ENCODE measurements at places on chromosomes 4 and X.
A peak's percentile ranks its signal among the peaks of the same experiment; 100 is the strongest.

DNA sequence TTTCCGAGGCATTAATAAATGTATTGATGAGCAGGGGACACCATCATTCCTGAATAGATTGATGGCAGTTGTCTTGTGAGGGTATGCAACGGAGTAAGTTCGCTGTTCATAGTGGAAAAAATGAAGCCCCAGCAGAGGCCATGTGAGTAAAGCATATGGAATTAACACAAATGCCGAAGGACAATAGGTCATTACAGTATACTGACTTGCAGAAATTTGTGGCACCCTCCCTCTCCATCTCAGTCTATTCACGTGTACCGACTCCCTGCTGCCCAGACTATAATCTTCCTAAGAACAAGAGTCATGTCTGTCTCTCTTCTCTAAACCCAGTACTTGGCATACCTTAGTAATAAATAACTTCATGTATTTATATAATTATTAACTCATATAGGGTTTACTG is 47.1 kb upstream of the PCDH10 start:
- DNase-seq = no peak

DNA sequence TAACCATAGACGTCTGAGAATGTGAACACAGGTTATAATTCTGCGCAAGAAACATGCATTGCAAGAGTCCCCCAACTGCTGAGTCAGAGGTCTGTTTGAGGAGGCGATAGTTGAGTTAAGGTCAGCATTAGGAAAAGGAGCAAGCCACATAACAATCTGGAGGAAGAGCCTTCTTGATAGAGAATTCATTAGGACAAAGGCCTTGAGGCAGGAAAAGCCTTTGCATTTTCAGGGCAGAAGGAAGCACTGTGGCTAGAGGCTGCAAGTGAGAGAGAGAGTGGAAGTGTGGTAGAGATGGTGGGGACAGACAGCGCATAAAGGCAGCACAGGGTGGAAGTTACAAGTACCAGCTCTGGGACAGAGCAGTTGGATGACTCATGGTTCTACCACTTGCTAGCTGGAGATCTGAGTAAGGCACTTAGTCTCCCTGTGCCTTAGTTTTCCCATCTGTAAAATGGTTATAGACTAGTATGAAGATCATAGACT is 125.8 kb upstream of the LNX1 start:
- no peak for DNase-seq

DNA sequence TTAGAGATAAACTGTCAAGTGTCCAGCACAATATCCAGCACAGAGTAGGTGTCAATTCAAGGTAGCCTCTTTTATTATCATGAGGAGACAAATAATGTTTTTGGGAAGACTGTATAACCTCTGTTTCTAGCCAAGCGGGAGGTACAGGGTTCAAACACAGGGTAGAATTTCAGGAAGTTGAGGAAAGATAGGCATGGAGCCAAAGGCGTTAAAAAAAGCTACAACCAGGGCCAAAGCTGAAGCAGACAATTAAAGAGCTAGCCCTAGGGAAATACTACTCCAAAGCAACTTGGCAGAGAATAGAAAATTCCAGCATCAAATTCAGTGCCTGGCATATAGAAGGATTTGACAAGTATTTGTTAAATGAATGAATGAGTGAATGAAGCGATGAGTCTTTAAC is 40.0 kb upstream of the CASK start:
- peak; percentile 35 for DNase-seq

GRCh38 chrX:15600745-15601144 is at the start of gene ACE2:
ACE2 (minus strand) TSS chrX:15600960; CDS start chrX:15600911, 49 bp downstream.
- no peak for DNase-seq

DNA sequence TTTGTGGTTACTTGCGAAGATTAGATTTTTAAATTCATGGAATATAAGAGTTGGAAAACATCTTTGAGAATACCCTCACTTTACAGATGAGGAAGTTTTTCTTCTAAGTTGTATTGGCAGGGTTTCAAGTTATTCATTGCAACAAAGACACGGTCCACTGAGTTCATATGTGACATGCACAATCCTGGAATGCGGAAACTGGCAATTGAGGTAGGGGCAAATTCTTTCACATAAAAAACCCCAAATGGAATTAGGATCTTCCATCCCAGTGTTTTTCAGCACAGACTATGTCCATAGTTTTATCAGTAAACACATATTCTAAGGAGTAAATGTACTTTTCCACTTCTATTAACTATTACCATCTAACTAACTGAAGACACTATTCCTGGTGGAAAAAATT is 81.8 kb upstream of the NAP1L5 start:
- no peak for DNase-seq

GRCh38 chr4:150079081-150079581 is 886 bp downstream of the DCLK2 start:
- DNase-seq = no peak

DNA sequence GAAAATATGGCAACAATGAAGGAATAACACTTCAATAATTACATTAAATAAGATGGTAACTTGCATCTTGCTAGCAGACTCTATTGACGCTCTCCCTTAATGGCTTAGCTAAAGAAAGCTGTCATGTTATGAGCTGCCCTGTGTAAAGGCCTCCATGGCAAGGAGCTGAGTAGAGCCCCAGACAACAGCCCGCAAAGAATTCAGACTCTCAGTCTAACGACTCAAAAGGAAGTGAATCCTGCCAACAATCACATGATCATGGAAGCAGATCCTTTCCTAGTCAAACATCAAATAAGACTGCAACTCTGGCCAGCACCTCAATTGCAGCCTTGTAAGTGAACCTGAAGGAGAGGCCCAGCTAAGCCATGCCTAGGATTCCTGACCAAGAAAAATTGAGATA is 157.6 kb downstream of the MAB21L2 start:
- DNase-seq = no peak

DNA sequence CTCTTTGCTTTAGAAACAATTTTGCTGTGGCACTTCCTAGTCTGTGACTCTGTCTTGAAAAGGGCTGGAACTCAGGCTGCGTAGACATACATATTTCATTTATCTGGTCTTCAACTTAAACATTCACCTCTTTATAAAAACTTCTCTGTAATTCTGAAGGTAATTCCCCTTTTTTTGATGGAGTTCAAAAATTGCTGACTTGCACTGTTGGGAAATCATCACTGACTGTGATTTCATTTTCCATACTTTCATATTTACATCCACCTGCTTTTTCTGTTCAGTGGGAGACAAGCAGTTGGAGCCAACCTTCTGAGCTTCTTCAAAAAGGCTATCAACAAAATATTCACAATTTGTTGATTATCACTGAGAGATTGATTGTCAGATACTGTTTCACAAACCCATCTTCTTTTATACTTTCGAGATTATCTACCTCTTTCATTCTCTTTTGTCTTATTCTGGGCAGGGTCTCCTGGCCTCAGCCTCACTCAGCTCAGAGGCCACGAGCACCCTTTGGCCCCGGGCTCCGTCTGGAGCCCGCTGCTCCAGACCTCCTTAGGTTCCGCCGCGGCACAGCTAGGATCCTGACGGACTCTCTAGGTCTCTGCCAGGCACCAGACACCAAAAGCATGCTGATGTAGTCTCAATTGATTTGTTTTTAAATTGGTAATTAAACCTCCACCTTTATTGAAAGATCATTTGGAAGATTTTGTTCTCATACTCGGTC is 39.7 kb upstream of the UGT2B17 start:
- DNase-seq = no peak
